ENCODE measurements at places on chromosomes 12 and 14. TPM values are rescaled to one million over a fixed set of nuclear protein-coding genes. Genes with fewer than 3 reads are reported as not detected.

DNA sequence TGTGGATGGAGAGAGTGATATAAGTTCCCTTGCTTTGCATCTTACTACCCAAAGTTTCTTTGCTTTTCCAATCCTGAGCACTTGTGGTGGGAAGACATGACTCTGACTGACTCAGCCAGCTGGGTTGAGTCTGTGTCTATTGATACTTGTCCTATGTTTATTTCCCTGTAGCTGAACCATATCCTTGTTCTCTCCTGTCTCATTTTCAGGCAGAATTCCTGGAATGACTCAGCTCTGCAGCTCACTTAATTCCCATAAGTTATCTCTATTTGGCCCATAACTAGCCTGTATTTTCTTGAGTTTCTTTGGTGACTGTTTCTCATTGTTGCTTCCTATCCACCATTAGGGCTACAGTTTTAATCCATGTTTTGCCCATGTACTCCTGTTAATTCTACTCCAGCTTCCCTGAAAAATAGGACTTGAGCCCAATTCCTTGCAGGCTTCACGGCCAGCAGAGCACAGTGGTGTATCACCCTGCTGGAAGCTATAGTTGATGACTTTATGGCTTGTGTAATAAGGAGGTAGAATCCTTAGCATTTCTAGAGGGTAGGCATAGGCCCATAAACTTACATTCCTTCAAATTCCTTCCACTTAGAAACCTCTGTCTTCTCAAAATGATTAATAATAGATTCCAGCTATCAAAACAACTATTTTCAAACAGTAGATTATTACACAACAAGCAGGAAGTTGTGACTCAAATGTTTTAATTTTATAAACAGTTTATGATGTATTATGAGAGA lies 183.1 kb downstream of the TMTC3 start:
- DNase-seq, result no peak

- peak; percentile 37 for DNase-seq
Observed at GRCh38 chr12:81668475-81668874, 90.7 kb downstream of the PPFIA2 start.

DNA sequence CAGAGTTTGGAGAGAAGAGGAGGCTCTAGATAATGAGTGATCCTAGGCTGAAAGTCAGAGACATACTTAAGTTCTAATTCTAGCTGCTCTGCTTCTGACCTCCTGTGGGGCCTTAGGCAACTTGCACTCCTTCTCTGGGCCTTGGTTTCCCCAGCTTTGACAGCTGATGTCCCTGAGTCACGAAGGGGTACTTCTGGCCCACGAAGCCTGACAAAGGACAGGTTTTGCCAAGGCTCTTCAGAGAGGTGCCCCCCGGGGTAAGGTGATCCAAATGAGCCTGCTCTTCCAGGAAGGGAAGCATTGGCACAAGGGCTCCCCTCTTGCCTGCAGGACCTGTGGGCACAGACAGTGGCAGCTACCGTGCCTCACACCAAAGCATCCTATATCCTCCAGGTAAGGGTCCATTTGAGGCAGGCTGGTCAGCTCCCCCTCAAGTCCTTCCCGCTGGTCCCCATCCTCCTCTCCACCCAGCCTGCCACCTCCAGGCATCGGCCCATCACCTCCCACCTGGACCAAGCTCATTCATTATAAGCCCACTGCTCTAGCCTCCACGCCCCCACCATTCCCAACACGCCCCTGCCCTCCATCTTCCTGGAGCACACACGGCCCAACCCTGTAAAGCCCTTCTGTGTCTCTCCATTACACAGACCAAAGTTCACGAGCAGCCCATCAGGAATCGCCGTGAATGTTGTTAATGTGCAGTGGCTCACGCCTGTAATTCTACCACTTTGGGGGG lies 1.9 kb upstream of the PPP1R13B start:
- no peak for DNase-seq

CIROP gene
- not detected for total RNA-seq

TMCC3 gene
- 0.77 TPM for total RNA-seq

- DNase-seq, result no peak
Observed at GRCh38 chr14:95656634-95657033, 29.6 kb upstream of the TCL1B start.

GRCh38 chr14:29463727-29464395 lies 463.8 kb downstream of the PRKD1 start:
- DNase-seq, result no peak

DNA sequence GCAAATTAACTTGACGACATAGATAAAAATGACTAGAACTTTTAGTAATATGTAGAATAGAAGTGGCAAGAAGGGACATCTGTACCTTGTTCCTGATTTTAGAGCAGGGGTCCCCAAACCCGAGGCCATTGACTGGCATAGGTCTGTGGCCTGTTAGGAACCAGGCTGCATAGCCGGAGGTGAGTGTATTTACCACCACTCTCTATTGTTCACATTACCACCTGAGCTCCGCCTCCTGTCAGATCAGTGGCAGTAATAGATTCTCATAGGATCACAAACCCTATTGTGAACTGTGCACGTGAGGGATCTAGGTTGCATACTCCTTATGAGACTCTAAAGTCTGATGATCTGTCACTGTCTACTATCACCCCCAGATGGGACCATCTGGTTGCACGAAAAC lies 113.6 kb upstream of the AVPR1A start:
- no peak for DNase-seq

CCDC85C gene
- total RNA-seq, result 10.1 TPM

DNA sequence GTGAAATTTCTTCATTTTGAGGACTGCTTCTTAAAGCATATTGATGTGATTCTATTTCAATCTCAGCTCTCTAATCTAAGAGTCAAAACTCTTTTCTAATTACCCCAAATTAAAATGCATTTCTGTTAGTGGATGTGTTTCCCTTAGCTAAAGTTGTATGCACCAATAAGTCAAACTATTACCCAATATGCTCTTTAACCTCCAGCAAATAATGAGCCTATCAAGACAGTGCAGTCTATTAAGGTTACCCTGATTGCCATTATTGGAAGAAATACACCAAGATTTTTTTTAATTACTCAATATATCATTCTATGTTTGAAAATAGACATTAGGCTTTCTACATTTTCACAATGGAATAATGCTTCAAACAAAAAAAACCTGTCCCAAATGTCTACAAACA lies 310.0 kb downstream of the BTG1 start:
- DNase-seq, result no peak

SLC7A7 gene
- total RNA-seq, result 0.21 TPM

DNA sequence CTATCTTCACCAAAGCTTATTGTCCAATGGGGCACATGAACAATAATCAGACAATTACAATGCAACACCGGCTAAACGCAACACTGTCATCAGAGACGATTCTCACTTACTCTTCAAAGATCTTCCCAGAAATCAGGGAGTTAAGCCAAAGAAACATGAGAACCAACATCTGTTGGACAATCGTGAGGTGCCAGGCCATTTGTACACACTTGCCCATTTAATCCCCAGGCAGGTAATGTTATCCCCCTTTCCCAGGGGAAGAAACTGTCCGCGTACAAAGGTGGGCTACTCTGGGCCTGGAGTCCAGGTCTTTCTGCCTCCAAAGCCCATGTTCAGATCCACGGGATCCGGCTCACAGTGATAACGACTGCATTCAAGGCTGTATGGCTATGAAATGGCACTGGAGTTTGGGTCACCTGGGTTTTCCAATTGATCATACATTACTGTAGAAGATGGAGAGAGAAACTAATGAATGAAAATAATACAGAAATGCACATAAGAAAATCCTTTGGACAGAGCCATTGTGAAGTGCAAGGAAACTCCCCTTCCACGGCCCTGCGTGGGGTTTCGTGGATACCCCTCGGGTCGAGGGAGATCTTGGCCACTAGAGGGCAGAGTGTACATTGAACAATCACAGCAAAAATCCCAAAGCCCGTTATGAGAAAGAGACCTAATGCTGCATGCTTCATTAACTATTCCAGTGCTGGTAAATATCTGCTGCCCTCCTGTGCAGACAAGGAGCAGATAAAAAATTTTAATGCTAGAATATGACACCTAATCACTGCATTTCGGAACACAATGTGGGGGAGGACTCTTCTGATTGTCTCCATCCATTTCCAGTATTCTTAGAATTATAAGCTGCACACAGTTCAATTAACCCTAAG lies 111.4 kb downstream of the EGLN3 start:
- peak; percentile 50 for DNase-seq

KLRK1 gene
- 18.9 TPM for total RNA-seq

DNA sequence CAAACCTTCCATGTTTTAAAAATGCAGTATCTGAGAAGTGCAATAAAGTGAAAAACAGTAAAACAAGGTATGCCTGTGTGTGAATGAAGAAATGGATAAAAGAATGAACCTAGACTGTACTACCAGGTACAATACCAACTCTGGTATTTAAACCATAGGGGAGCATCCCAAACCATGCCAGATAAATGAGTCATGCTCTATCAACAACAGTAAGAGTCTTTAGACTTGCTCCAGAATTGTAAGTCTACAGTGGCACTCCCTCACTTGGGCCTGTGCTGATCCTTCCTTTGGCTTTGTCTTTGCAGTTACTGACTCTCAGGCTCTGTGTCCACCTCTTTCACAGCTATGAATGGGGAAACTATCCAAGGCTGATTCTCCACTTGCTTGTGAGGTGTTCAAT lies 38.1 kb downstream of the BBS10 start:
- no peak for DNase-seq

DNA sequence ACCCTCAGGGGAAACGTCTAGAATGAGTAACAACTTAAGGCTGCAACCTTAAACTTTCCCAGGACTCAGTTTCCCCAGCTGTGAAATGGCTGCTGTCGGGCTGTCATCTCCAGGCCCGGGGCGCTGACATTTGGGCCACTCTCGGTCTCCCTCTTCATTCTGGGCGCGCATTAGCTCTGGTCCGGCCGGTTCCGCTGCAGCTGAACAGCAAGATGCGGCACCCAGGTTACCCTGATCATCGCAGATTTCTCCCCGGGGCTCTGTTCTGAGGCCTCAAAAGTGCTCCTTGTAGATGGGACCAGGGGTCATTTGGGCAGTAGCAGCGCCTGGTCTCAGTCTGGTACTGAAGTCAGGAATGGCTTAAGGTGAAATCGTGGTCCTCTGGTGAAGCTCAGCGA lies 890 bp upstream of the BCL7A start:
- DNase-seq, result no peak

GRCh38 chr12:126700096-126700495 lies 1566.9 kb upstream of the TMEM132C start:
- DNase-seq, result no peak

GRCh38 chr14:43031598-43031997 lies 1424.9 kb downstream of the LRFN5 start:
- no peak for DNase-seq

- no peak for DNase-seq
Observed at GRCh38 chr14:94653321-94653720, 41.1 kb downstream of the SERPINA3 start.

DNA sequence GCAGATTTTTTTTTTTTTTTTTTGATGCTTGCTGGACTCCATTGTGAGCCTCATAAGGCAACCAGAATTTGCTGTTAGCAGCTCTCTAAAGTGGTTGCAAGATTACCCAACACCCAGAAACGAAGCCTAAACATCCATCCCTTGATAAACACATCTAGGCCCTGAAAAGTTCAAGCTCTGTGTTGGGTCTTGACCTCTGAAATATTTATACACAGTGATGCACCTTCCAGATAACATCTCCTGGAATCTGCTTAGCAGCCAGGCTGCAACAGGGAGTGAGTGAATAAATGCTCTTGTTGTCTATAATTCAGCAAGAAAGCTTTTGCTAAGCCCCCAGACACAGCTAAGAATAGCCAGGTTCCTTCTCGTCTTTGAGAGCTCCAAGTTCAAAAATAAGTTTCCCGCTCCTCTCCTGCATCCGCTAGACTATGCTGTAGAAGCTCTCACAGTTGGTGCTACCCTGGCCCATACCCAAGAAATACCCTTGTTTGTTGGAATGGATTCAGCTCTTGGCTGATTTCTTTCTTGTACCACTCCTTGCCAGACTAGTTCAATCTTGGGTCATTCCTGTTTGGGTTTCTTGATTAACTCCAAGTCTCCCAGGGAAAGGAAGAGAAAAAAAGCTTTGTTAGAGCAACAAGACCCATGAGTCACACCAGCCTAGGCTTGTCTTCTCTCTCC lies 610.6 kb upstream of the TBX3 start:
- no peak for DNase-seq

MMP14 gene
- 1.4 TPM for total RNA-seq

MAP4K5 gene
- total RNA-seq, result 19.0 TPM

CD69 gene
- 158 TPM for total RNA-seq

HOXC9 gene
- not detected for total RNA-seq

BHLHE41 gene
- total RNA-seq, result not detected

- DNase-seq, result no peak
Observed at GRCh38 chr14:78512021-78512420, 341.8 kb downstream of the NRXN3 start.

DNA sequence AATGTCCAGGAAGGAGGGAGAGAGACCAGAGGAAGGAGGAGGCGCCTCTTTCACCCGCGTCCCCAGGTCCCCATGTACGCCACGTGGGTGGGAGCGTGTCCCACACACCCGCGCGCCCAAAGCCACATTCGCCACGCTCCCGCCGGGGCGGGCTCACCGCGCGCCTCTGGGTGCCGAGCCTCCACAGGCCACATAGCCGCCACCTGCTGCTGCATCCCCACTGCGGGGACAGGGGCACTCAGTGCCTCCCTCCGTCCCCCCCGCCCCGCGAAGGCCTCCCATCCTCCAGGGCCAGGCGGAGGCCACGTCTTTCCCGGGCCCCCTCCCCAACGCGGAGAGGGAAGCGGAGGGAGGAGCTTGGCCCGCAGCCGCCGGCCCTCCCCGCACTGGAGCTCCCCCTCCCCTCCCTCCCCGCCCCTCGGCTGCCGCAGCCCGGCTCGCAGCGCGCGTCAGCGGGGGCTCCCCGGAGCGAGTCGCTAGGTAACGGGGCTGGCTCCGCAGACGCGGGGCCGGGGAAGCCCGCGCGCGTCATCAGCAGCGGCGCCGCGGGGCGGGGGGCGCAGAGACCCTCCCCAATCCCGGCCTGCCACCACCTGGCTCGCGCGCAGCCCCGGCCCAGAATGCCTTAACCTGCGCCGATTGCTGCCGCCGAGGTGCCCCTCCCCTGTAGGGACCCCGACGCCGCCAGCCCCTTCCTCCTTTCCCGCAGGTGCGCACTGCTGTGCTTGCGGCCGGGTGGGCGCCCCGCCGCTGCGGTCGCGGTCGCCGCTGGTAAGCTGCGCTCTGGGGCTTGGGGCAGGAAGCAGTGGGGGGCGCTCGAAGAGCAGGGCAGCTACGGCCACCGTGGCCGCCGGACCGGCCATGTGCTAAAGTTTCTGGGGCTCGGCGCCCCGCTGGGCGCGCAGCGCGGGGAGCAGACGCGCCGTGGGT lies 536 bp upstream of the TUNAR start:
- no peak for DNase-seq

TAS2R10 gene
- 0.63 TPM for total RNA-seq

- no peak for DNase-seq
Observed at GRCh38 chr14:76348898-76349297, 27.0 kb upstream of the ESRRB start.

DNA sequence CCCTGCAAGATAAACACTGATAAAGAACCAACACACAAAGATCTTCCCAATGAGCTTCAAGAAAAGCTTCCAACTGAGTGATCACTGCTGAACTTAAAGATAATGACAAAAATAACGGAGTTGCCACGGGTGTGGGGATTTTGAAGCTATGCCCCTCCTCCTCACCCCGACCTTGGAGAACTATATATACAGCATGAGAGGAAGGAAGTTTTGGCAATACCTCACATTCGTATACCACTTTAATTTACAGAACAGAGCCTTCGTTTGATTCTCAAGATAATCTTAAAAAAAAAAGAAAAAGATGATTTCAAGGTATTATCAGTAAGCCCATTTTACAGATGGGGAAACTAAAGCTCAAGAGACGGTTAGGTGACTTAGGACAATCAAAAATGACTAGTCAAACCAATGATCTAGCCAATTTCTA lies 715 bp downstream of the NEK9 start:
- DNase-seq, result no peak

- DNase-seq, result no peak
Observed at GRCh38 chr12:132458846-132459641, 30.9 kb upstream of the FBRSL1 start.

SMAGP gene
- total RNA-seq, result 0.86 TPM
